Left renal cortex interstitium (tissue), 4 donors: ENCODE measurements at places on chromosomes 1 and 21. TPM values are rescaled to one million over a fixed set of nuclear protein-coding genes. Genes with fewer than 3 reads are reported as not detected.

The ASCL5 gene
- polyA plus RNA-seq = 0.47 TPM

The EPHB2 gene
- 15.2 TPM for polyA plus RNA-seq

- DNase-seq = no peak
These were observed 11.8 kb upstream of the OTUD7B start for GRCh38 chr1:150022357-150022756.

DNA sequence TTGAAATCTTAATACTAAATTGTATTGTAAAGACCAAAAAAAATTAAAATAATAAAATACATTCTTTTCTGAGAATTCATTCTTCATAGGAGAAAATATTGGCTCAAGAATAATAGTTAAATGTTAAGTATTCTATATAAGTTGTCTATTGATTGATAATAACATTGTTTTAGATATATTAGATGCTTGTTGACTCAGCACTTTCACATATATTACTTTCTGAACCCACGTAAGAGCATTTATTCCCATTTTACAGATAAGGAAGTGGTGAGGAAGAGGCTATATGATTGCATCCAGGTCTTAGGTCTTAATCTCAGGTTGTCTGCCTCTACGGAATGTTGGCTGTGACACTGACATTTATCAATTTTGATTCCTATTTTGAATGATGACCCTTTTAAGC is 898.8 kb downstream of the TTLL7 start:
- no peak for DNase-seq

DNA sequence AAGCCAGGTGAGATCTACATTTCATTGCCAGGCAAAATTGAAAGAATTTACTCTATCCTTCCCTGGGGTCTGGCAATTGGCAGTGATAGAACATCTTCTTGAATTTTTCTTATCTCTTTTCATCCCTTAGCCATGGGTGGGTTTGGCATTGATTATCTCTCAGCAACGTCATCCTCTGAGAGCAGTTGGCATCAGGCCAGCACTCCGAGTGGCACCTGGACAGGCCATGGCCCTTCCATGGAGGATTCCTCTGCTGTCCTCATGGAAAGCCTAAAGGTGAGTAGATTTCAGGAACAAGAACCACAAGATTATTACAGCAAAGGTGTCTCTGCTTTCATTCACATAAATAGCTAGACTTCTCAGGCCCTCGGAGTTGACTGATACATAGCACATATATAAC is 39.3 kb downstream of the NCF2 start:
- no peak for DNase-seq

- DNase-seq = no peak
These were observed 266.2 kb downstream of the LMO4 start for GRCh38 chr1:87594736-87595383.
